ENCODE measurements at places on chromosomes 6 and 20.

DNA sequence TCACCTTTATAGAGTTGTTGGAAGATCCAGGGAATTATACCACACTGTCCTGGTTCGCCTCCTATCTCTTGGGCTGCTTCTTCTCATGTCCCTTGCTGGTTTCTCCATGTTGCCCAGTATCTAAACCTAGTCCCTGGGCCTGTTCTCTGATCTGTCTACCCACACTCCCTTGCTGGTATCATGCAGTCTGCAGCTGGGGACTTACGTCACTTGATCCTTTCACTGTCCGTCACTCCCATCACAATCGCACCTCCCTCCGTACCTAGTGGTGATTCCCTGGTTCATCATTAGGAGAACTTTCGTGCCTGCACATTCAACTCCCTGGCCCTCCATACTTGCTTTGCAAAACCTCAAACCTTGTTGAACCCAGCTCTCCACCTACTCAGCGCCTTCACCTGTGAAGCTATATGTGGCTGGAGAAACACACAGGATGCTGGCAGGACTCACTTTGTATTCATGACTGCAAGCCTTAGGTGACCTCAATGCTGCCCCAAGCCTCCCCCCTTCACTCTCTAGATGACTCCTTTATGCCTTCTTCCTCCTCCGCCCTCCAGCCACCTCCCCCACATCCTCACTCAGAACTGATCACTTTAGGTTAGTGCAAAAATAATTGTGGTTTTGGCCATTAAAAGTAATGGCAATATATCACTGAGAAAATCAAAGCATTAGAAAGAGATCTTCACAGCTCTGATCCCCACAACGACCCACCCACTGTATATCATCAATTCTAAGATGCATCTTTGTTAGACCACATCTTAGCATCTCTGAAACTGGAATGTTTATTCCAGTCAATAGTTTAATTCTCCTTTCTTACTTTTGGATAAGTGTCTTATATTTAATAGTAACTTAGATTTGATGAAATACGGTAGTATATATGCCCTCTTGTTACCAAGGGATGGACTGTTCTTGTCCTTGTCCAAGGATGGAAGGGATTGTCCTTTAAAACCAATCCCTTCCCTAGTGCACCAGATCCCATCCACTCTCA is 26.4 kb downstream of the GDAP1L1 start:
- DNase-seq: no peak

- no peak for DNase-seq
These were observed 188.3 kb downstream of the BMP7 start for GRCh38 chr20:57078116-57078515.

- DNase-seq: no peak
These were observed 10.4 kb upstream of the SNPH start for GRCh38 chr20:1255675-1256074.

DNA sequence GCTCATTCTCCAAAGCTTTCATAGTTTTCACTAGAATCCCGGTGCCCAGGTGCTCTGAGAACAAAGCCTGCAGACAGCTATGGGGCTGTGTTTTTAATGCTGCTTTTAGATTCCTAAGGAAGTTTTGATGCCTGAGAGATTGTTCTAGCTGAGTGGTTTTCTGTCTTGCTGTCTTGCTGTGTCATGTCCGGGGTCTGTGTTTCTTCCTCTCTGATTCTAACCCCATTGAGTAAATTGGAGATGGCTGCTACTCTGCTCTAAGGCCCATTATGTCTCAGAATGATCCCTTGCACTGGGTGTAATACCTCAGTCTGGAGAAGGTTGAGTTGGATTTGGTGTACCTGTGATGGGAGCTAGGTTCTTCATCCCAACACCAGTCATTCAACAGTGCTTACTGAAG is 63.4 kb downstream of the ARID1B start:
- no peak for DNase-seq

DNA sequence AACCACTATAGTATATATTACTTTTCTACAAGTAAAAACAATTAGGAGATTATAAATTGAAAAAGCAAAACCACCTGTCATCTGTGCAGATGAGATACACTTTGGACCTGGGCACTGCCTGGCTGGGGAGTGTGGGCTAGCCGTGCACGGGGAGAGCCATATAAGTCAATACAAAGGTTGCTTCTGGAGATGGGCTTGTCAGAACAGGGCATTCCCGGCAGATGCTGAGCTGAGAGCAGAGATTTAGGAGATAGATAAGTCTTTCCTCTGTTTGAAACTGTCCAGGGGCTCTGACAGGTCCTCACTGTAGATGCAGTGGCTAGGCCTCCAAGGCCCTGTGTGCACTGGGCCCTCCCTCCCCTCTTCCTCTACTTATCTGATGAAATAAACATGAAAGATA is 34.5 kb downstream of the CD164 start:
- DNase-seq: no peak

DNA sequence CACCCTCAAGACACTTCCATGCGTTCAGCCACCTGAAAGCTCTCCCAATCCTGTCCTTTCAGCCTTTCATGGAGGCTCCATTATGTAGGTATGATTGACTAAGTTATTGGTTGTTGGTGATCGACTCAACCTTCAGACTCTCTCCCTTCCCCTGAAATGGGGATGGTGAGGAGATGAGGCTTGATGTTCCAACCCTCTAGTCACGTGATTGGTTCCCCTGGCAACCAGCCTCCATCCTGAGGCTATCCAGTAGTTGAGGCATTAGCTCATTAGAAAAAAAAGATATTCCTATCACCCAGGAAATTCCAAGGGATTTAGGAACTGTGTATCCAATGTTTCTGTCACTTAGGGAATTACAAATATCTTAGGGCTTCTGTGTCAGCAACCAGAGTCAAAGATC is 426.6 kb downstream of the PKHD1 start:
- DNase-seq: no peak

- DNase-seq: no peak
These were observed 787 bp downstream of the JPH2 start for GRCh38 chr20:44186201-44186600.

DNA sequence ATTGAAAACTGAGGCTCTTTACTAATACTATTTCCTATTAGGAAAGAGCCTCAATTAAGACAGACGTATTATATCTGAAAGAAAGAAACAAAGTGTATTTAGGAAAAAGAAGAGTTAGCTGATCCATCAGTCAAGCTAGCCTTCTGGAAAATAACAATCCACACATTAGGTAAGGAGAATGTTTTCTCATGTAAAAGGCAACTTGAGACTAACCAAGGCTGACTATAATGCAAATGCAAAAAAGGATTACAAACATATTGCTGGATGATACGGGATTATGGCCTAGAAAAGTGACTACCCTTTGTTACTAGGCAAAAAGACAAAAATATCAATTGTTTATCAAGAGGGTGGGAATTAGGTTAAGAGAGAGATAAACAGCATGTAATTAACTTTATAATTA is 176.9 kb downstream of the RFPL4B start:
- DNase-seq: no peak

DNA sequence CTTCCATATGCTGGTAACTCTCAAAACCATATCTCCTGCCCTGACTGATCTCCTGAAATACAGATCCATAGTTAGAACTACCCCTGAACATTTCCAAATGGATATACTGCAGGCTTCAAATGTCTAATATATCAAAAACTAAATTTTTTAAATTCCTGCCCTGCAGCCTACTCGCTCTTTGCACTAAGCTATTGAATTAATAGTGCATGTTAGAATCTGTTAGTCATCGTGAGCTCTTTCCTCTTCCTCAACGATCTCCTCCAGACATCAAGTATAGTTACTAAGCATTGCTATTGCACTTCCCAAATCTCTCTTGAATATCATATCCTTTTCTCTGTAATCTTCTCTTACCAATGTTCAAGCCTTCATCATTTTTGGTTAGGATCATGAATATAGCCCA is 26.0 kb upstream of the RSPO3 start:
- no peak for DNase-seq

DNA sequence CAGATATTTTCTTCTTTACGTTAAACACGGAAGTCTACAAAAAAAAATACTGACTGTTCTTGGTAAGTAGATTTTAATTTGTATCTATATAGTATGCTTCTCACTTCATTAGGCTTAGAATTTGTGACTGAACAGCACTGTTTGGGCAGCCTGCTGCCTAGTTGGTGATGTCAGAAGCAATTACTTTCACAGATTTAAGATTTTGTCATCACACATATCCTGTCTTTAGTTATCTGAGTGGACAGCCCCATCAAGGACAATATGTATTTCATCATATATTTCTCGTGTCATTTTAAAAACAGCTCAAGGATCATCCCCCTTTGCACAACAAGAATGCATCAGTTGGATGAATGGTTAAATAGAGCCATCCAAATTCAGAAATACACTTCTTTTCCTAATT is 338.4 kb upstream of the CITED2 start:
- no peak for DNase-seq

- DNase-seq: no peak
These were observed 103.2 kb downstream of the ARMC2 start for GRCh38 chr6:108951351-108951953.

DNA sequence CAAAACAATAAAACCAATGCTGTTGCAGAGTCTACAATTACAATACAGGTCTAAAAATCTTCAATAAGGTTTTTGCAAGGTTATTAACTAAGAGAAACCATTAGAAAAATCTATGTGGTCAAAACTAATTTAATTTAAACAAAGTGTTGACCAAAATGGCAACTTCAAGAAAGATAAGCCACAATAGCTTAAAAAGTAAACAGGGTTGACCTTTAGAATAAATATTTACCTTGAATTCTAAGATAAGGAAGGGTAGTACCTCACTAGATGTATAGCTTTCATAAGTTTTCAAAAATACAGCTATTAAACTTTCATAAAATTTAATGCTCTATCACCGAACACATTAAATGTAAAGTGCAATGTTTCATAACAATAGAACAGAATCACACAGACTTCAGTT is 11.4 kb downstream of the RTN4IP1 start:
- no peak for DNase-seq

DNA sequence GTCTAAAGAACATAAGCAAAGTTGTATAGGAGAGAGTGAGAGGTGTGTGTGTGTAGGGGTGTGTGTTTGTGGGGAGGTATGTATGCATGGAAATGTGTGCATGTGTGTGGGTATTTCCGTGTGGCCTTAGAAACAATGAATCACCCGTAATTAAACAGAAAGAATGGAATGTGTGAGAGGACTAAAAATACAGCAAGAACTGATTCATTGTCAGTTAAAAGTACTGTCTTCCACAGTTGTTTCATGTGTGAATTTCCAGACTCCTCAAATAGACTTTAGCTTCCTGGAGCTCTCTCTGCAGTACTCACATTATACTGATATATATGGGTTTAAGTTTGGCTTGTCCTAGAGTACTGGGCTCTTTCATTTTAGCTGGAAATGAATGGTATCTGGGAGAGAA is 145.7 kb downstream of the RIMS1 start:
- no peak for DNase-seq

DNA sequence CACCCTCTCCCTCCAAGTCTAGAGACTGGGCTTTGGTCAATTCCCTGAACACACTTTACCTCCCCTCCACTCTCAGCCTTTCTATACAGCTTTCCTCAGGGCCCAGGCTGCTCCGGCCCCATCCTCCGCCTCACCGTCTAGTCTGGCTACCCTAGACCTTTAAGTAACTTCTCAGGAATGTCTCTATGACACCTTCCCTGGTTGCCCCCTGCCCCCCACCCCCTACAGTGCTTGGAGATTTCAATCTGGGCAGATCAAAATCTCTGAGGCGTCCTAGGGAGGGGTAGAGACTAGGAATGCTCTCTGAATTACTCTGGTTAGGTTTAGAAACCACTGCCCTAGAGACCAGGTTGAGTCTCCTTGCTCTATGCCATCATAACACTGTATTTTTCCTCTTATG is 6.1 kb downstream of the UBE2J1 start:
- DNase-seq: no peak

GRCh38 chr20:38260378-38261053 is at the start of gene KIAA1755:
Gene KIAA1755 (minus strand): TSS chr20:38260735. CDS start chr20:38260500, 235 bp downstream.
- no peak for DNase-seq

- DNase-seq: no peak
These were observed 181.6 kb downstream of the CDH26 start for GRCh38 chr20:60139663-60140446.

- no peak for DNase-seq
These were observed 201.7 kb downstream of the CLIC5 start for GRCh38 chr6:45813943-45814342.

- no peak for DNase-seq
These were observed 32.9 kb downstream of the FOXF2 start for GRCh38 chr6:1422290-1422689.

GRCh38 chr6:130670142-130670541 is 157.1 kb upstream of the SMLR1 start:
- DNase-seq: no peak

DNA sequence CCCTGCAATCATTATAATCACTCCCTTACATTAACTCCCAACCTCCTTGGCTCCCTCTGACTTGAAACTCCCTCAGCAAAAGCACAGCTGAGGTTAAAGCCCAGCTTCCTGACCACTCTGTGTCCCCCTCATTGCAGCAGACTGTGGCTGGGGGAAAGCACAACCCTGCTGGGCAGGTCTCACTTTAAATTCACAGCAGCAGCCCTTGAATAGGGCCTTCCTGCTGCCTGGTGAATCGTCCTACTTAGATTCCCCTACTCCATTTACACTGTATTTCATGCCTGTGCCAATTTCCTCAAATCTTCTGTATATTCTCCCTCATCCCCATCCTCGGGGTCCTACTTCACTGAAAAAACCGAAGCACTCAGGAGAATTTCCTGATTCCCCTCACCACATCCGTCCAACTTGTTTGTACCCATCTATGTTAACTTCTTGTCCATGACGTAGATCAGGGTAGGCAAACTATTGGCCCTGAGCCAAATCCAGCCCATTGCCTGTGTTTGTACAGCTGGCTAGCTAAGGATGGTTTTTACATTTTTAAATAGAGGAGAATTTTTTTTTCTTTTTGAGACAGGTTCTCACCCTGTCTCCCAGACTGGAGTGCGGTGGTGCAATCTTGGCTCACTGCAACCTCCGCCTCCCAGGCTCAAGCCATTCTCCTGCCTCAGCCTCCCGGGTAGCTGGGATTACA is 31.5 kb upstream of the GCM1 start:
- peak; percentile 24 for DNase-seq

DNA sequence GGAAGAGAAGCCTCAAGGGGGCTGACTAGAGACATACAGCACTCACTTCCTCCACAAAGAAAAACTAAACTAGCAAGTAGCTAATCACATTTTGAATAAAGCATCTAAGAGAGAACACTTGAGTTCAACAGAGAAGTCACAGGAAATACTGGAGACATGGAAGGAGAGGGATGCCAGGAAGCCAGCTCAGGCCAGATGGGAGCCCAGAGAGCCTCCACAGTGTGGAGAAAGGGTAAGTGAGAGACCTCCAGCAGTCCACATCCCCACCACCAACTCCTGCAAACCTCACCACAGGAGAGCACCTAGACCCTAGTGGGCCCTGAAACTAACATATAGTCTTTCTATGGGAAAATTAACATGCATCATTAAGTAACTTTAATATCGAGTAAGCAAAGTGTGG is 79.2 kb downstream of the EPM2A start:
- no peak for DNase-seq

DNA sequence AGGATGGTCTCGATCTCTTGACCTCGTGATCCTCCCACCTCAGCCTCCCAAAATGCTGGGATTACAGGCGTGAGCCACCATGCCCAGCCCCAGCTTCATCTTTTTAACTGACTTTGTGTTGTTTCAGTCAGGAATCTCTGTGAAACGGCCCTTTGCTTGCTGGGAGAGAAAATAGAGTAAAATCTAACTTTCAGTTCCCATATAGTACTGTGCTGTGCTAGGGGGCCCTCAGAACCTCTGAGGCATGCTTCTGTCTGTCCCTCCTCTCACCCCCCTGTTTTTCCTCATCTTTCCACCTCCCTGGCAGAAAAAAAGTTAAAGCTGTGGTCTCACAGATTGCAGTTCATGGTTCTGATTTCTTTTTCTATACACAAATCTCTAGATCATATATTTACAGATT is 48.4 kb downstream of the LRP11 start:
- no peak for DNase-seq

- DNase-seq: no peak
These were observed 5.8 kb upstream of the MCM9 start for GRCh38 chr6:118940770-118941169.

Data from activated CD4-positive, alpha-beta T cell treated with anti-CD3 and anti-CD28 coated beads, Interleukin-2, amount 50 U/mL, for 1 hour (primary cell).